ENCODE measurements at places on chromosomes 5 and 9.

DNA sequence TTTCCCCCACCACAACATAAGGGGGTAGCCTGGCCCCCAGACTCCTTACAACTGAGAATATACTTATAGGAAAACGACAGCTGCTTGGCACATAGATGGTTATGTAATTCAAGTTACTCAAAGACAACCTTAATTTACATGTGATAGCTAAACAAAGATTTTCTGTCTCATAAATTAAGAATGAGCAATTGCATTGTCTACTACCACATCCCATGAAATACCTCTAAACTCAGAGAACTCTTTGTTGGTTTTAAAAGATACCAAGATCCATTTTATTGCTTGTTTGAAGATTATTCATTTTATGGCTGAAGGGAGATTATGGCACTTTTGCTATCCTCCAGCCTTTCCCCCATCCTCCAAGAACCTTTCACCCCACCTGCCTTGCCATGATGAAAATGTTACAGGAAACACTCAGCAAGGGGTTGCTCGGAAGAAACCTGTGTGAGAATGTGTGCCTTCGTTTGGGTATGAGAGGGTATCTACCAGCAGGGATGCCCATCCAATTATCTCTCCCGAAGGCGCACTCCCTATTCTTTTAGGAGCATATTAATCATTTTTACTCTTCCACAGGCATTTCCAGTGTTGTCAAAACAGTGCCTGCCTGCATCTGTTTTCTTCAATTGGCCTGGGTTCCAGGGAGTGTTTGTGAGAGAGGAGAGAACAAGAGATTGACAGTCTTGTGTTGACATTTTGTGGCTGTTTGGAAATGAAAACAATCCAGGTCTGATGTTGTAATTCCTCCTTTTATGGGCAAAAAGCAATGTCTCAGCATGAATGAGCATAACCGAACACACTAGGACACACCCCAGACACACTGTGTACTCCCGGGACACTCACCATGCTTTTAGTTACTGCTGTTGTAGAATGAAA, 208.0 kb upstream of the ANKRD55 start:
- DNase-seq: no peak

DNA sequence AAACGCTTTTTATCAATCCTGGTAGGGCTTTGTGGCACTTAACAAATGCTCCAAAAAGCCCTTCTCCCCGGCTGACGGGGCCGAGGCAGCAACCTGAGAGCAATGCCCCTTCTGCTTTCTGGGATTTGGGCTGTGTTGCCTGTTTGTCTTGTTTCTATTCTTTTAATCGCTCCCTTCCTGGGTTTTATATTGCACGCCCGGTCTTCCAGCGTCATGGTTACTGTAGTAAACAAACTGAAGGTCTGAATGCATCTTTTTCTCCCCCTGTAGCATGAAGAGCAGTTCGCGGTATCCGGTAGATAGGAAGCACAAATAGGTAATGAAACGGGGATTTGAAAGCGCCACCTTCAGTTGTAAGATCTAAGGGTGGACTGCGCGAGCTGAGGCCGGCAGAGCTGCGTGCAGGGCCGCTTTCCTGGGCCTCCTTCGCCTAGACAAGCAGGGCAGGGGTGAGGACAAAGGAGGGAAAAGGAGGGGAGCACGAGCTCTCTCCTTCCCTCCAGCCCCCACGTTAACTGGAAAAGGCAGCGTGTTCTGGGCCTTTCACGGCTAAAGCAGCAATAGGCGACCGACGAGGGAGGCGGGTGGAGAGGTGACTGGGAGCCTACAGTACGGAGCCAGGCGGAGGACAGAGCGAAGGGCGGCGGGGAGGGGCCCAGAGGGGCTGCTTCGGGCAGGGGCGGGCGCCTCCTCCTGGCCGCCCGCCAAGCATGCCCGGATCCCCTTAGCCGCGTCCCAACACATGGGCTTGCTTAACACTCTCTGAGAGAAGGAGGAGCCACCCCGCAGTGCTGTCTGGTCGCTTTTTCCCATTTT, 49.3 kb upstream of the ZNF366 start:
- no peak for DNase-seq

- no peak for DNase-seq
Measured at GRCh38 chr9:18261181-18261580, 212.8 kb upstream of the ADAMTSL1 start.

GRCh38 chr5:105696440-105696839, 1974.3 kb downstream of the EFNA5 start:
- no peak for DNase-seq

DNA sequence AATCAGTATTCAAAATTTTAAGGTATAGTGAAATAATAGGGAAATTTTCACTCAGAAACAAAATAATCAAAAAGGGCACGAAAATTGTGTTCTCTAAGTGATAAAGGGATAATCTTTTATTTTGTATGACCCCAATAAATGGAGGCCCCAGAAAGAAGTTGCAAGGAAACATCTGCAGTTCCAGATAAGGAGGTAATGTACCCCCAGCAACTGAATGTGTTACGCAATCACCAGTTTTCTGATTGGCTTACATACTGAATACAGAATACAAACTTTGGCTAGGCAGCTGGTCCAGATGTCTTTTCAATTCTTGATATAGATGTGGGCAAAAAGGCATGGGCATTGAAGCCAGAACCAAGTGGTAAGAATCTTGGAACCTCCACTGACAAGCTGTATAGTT, 1.7 kb upstream of the TOPORS start:
- no peak for DNase-seq
